ENCODE measurements at places on chromosomes 12 and 14.

- no peak for DNase-seq
Observed at GRCh38 chr12:29277231-29277630, 103.7 kb downstream of the ERGIC2 start.

DNA sequence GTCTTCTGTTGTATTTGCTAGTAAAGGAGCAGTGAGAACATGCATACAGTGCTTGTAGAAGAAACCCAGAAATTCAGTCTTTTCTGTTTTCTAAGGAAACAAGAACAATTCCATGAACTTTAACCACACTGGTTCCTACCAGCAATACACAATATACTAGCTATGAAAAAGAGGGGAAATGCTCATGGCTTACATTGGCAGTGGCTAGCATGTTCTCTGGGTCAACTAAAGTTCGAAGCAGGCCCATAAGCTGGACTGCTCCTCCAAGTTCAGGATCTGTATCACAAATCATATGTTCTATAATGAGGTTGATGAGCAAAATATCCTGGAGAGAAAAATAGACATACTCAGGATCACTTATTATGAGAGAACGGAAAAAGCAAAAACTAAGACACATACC, 37.1 kb downstream of the PPP4R3A start:
- DNase-seq, result no peak

DNA sequence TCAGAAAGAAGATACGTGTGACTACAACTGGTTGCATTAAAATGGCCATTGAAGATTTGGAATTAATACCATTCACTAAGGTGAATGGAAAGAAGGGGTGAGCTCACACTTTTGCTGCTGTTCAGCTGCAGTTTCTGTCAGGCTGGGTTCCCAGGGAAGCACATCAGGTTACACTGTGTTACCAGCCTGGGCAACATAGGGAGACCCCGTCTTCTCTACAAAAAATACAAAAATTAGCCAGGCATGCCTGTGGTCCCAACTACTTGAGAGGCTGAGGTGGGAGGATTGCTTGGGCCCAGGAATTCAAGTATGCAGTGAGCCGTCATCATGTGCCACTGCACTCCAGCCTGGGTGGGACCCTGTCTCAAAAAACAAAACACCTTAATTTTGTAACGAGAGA, 12.9 kb upstream of the ZCCHC8 start:
- DNase-seq, result no peak

- DNase-seq, result no peak
Observed at GRCh38 chr14:22493753-22494152, 95.3 kb downstream of the DAD1 start.

DNA sequence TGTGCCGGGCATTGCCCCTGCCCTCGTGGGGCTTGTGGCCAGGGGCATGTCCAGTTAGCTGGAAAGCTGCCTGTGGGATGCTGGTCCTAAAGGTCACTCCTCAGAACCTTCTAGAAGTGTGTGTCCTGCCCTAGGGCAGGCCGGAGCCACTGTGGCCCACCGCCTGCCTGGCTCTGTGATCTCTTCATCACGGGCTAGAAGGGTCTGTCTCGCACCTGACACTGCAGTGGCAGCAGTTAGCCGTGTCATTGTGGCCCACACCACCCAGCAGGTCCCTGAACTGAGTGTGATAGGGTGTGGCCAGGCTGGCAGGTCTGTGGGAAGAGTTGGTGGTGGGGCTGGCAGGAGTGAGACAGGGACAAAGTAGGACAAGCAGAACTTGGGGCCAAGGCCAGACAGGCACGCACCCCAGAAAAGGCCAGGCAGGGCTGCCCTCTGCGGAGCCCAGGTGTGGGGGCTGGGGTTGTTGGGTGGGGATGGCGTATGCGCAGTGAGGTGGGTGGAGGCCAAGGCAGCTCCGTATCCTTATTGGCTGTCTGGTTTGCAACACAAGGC, 41.2 kb downstream of the ADGRD1 start:
- no peak for DNase-seq

DNA sequence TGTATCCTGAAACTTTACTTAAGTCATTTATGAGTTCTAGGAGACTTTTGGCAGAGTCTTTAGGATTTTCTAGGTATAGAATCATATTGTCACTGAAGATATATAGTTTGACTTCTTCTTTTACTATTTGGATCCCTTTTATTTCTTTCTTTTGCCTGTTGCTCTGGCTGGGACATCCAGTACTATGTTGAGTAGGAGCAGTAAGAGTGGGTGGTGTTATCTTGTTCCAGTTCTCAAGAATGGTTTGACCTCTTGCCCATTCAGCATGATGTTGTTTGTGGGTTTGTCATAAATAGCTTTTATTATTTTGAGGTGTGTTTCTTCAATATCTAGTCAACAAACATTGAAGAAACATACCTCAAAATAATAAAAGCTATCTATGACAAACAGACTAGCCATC, 35.0 kb downstream of the LIN7A start:
- DNase-seq, result no peak

DNA sequence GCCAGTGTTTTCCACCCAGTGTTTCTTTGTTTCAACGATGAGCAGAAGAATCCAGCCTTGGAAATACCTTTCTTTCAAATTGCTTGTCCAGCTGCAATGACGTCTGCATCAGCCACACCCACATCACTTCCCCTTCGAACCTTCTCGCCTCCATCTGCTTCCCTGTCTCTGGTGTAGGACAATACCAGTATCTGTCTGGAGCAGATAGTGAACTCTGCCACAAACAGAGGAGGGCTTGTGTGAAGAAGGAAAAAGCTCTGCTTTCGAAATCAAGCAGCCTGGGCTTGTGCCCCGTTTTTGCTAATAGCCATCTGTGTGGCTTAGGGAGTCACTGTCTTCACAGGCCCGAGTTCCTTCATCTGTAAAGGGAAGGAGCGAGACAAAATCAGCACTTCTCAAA, 415.4 kb downstream of the ZFP36L1 start:
- DNase-seq, result no peak

GRCh38 chr12:90672081-90672480, 282.9 kb downstream of the CCER1 start:
- DNase-seq, result no peak

DNA sequence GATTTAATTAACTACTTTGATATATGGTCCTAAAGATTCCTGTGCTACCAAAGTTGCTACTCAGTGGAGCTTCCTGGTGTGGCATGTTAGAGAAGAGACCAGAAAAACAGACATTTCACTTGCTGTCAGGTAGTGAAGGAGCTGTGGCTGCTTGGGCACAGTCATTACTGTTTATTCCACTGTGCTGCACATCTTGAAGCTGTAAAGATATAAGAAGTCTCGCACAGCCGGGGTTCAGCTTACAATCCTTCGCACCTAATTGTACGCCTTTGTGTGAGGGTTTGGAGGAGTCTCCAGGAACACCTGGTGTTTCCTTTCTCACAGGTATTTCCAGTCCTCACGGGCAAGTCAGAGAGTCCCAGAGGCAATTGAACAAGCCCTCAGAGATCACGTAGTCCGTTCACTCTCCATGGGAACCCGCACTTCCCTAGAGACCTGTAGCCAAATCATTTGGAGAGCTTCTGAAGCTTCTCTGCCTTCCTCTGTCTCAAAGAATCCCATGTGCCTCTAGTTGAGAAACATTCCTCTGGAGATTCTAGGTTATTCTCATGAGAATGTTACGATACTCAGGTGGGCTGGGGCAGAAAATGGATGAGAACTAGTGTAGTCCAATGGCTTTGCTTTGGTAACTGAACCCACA, 4.1 kb downstream of the EVL start:
- DNase-seq, result no peak

DNA sequence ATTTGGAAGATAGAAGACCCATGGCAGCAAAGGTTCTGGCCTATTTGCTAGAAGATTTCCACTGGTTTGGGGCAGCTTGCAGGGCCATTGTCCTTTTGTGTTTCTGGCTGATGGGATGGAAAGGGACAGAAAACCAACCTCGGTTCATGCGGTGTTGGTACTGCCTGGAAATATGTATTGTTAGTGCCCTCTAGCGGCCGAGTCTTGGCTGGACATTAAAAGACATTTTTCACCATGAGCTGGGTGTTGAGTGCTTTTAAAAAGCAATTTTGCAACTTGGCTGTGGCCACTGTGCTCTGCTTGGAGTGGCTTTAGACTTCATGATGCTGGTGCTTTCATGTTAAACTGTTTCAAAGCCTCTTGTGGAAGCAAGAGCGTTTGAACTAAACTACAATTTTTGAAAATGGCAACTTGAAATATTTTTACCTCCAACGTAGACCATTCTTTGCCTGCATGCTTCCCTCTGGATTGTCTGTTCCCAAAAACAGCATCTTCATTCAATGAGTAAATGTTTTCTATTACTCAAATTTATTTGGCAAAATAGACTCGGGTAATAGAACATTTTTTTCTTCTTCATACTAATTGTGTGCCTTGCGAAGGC, 102.7 kb upstream of the TBX5 start:
- DNase-seq, result peak; percentile 4

DNA sequence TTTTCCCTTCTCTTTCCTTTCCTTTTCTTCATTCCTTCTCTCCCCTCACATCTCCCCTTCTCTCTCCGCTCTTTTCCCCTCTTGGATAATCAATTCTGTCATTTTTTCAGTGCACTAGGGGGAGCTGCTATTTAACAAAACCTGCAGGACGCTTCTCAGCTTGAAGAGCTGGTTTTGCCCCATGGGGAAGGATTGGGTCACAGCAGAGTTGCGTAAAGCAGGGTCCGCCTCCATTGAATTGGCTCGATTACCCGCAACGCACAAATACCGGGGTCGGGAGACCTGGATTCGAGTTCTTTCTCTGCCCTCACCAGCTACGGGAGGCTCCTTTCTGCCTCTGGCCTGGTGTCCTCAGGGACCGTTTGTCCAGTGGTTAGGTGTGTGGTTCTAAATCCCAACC, 42.1 kb upstream of the CHGA start:
- DNase-seq, result no peak

DNA sequence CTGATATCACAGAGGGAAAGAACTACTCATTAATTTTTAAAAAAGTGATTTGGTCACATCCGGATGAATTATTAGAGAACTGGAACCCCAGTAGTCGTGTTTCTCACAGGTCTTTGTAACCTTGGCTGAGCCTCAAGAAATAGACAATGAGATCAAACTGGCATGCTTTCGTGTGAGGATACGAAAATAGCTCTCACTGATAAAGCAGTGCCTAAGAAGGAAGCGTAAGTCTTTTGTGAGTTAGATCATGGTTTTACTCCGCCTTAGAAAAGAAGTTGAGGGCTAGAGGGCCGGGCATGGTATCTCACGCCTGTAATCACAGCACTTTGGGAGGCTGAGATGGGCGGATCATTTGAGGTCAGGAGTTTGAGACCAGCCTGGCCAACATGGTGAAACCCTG, 33.8 kb upstream of the GALNT16 start:
- no peak for DNase-seq

DNA sequence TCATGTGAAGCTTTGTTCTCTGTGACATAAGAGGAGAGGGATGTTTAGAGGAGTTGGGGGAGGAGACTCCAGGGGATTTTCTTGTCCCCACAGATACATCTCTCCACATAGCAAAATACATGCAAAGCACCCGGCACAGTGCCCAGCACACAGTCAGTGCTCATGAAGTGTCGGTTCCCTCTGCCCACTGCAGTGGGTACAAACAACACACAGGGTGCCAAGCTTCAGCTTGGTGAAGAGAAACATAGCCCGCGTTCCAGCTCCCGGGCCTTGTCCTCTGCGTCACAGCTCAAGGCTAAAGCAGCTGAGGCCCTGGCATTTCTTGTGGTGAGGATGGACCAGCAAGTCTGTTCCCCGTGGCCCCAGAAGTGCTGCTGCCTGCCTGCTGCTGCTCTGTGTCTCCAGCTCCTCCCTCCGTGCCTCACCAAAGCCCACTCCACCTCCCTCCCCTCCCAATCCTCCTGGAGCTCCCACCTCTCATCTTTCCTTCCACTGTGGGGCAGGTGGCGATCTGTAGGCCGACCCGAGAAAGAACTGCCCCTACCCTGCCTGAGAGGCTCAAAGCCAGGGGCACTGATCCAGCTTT, 57.0 kb upstream of the FKBP4 start:
- DNase-seq, result no peak

- DNase-seq, result no peak
Observed at GRCh38 chr14:36717363-36717762, 55.7 kb downstream of the PAX9 start.

GRCh38 chr12:104750061-104750460, 208.0 kb downstream of the SLC41A2 start:
- DNase-seq, result no peak

DNA sequence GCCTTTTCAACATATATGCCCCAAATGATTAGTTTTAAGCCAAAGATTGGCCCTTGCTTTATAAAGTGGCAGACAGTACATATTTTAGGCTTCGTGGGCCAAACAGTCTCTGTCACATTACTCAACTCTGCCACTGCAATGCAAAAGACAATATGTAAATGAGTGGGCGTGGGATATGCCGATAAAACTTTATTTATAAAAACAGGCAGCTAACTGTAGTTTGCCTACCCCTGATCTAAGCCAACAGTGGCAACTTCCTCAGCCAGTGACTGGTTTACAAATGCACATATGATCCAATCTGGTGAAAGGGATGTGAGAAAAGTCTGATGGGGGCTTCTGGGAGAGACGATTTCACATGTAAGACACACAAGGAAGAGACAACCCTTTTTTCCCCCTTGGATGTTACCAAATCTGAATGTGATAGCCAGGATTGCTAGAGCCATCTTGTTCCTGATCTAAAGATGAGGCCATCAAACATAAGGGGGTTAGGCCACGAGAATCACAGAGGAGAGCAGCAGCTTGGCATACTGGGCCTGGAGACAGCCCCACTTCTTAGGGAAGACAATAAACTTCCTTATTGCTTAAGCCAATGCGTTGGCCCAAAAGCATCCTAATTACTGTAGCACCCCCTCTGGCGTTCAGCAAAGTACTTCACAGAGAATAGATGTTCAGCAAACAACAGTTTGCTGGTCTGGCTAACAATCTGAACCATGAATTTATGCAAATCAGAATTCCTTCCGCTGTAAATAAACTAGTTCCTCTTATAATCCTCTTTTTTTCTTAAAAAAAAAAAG, 75.2 kb upstream of the TMCC3 start:
- DNase-seq, result no peak

GRCh38 chr12:49548822-49549648, 10.2 kb downstream of the KCNH3 start:
- no peak for DNase-seq

DNA sequence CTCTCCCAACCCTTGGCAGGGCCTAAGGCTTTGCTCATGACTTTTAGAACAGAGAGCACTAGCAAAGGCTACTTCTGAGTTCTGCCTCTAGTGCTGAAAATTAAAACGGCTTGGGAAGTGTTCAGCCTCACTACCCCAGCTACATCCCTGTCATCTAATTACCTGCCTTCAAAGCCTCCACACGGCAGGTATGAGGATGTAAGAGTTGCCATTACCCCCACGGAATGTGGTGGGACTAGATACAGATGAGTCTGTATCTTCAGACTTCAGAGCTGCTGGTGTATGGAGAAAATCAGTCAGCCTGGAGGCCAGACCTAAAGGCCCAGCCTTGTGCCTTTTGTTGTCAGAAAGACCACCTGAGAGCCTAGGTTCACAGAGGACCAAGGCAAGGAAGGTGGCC, 214.6 kb upstream of the NOS1 start:
- DNase-seq, result no peak

DNA sequence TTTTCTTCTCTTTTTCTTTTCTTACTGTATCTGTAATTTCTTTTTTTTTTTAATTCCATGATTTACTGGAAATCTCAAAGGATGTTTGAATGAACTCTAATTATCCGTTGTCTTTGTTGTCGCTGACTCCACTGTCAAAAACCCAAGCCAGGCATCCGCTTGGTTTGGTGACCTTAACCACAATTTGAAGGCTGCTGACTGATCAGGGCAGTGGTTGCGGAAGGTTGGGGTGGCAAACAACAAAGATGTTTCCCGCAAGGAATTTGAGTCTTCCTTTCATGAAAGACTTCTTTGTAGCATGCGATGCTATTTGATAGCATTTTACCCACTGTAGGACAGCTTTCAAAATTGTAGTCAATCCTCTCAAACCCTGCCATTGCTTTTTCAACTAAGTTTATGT, 1013.8 kb downstream of the DIO2 start:
- DNase-seq, result no peak

All from activated gamma-delta T cell treated with anti-CD3 and anti-CD28 coated beads, Interleukin-2, amount 50 U/mL, for 16 hours (primary cell).